ENCODE measurements at places on chromosomes 2 and 18. TPM values are rescaled to one million over a fixed set of nuclear protein-coding genes. Genes with fewer than 3 reads are reported as not detected.

The VWA3B gene
- 0.48 TPM for total RNA-seq

GRCh38 chr2:64479259-64480117, 25.5 kb downstream of the LGALSL start:
- no peak for DNase-seq

GRCh38 chr2:163990541-163990940, 254.7 kb upstream of the FIGN start:
- DNase-seq: no peak

- no peak for DNase-seq
These were observed 95.8 kb upstream of the FOSL2 start for GRCh38 chr2:28296904-28297303.
